ENCODE measurements at places on chromosomes 11 and 22.

DNA sequence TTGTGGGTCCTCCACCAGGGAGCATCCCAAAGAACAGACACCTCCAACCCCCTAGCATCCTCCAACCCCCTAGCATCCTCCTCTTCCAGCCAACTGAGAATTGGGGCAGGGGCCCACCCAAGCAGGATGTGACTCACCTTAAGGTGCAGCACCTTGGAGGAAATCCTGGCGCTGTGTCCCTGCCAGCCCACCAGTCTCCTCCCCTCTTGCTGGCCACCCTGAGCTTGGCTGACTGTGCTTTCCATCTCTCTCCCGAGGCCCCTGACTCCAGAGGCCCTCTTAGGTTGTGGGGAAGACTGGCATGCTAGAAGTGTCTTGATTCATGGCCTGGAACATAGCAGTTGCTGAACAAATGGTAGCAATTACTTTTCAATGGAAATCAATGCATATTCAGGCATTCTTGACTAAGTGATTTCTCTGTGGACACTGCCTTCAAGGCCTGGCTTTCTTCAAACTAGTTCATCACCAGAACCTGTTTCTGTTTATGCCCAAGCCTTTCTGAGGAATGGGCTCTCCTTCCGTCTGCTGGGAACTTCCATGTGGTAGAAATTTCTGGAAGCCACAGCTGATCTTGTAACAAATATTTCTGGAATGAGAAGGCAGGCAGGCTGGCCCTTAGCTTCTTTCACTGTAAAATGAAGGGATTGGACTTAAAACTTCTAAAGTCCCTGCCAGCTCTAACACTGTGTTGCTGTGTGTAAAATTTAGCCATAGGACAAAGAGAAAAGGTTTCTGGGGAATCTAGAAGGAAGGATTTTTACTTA lies 60.5 kb downstream of the CEP164 start:
- DNase-seq: no peak

- DNase-seq: no peak
These were observed 11.7 kb upstream of the MRGPRE start for GRCh38 chr11:3243880-3244279.

DNA sequence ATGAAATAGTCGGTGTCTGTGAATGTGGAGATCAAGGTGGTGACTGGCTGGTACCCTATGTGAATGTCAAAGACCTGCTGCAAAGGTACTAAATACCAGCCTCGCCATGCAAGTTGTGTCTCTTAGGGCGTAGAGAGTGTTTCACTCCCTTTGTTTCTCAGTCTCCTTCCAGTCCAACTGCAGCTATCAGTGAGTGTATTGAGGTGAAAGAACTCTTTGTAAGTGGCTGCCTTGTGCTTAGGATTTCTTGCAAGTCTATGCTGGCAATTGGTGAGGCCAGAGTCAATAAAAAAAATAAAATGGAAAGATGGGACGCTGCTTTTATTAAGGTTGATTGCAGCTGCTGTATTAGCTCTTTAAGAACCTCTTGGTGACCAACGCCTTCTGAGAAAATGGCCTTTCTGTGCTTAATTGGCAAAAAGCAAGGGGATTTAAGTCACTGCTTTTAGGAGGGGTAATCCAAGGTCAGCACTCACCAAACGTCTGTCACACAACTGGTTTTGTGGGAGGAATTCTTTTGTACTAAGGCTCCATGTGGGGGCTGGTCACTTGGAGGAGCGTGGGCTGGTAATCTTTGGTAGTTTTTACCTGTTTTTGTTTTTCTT lies 95.1 kb downstream of the PARVA start:
- DNase-seq: no peak

GRCh38 chr22:45599836-45600577 lies 71.6 kb upstream of the ATXN10 start:
- no peak for DNase-seq

DNA sequence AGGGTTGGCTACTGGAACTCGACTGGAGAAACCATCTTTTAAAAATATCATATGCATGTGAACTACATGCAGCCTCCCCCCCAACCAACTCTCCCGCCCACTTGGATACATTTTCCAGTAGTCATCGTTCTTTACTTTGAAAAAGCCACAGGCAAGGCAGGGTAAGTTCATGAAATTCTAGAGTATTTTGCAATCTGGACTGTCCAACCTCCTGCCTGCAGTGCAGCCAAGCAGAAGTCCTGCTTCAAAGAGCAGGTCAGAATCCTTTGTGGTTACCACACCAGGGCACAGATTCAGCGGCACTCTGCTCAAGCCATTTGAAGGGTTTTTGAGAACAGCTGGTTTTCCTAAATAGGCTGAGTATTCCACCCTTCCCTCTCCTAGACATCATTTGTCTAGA lies 12.1 kb downstream of the ELF5 start:
- DNase-seq: no peak

GRCh38 chr11:73944085-73944484 lies 6.7 kb upstream of the DNAJB13 start:
- DNase-seq: no peak

- DNase-seq: no peak
These were observed 199.0 kb downstream of the BRD1 start for GRCh38 chr22:49628391-49629260.

- no peak for DNase-seq
These were observed 746 bp downstream of the CTNND1 start for GRCh38 chr11:57762235-57762861.

DNA sequence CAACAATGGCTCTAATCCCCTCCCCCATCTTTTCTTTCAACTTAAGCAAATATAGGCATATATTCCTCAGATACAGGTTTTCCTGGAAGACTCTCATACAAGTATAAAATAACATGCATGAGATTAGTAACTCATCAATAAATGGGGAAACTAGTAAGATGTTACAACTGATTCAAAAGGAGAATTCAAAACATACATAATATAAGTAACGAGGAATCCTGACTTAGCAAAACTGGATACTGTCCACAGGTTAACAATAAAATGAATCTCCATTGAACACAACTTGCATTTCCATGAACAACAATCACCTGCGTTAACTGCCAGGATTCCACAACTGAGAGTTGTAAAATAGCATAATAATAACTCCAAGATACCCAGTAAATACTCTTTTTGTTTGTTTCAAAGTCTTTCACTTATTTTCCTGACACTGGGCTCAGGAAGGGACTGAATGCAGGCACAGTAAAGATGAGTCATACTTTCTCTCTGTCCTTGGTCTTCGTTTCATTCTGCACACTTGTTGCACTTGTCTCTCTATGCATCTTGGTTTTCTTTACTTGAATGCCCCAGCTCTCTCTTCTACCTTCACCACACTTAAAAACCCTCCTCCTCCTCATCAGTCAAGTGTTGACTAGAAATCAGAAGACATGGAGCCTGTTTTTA lies 8.1 kb downstream of the APIP start:
- DNase-seq: no peak

All from activated CD4-positive, CD25-positive, alpha-beta regulatory T cell (primary cell).